ENCODE measurements at places on chromosomes 5 and 9. TPM values are rescaled to one million over a fixed set of nuclear protein-coding genes. Genes with fewer than 3 reads are reported as not detected.

Gene SLC23A1
- 1.1 TPM for total RNA-seq

Gene GFI1B
- 3.1 TPM for total RNA-seq

Gene NR2F1
- total RNA-seq = 8.9 TPM

GRCh38 chr9:114484854-114485443, 20.3 kb downstream of the WHRN start:
- H3K27ac ChIP-seq = no peak overlapping the region
- H3K27me3 ChIP-seq = no peaks in the 10 kb centered on the region
- no peak overlapping the region for H3K4me3 ChIP-seq
- H3K4me1 ChIP-seq = no peaks in the 10 kb centered on the region
- DNase-seq = no peak

DNA sequence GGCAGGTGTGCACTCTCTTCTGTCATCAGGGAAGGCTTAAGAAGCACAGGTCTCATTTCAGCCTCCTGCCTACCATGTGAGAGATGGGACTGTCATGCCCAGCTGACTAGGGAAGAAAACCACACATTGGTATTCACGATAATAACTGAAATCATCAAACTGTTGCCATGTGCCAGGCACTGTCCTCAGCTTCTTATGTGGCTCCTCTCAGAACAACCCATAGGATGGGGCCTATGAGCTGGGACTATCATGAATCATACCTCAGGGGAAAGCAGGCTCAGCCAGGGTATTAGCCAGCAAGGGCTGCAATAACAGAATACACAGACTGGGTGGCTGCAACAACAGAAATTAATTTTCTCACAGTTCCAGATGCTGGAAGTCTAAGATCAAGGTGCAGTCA, 3.3 kb downstream of the AFAP1L1 start:
- peaks cover 5% of the 10 kb centered on the region for H3K27me3 ChIP-seq
- H3K4me3 ChIP-seq = no peak overlapping the region
- peaks cover 27% of the 10 kb centered on the region for H3K4me1 ChIP-seq
- H3K27ac ChIP-seq = no peak overlapping the region
- no peak for DNase-seq

DNA sequence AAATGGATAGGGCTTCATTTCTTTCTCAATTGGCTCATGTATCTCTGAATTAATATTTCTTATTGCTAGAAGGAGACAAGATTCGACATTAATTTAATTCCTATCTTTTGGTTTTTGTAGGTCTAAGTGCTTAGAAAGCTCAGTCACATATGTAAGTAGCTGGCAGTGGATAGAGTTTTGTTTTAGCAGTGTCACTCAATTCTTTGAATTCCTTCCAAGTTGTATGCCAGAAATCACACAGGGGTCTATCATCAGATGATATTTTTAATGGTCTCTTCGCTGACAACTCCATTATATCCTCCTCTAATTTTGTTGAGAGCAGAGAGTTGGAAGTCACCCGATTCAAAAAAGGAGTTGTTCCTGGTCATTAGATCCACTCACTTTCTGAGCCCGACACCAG, 82.7 kb downstream of the AMBP start:
- H3K36me3 ChIP-seq = no peaks in the 10 kb centered on the region
- H3K4me3 ChIP-seq = no peak overlapping the region
- no peak for DNase-seq
- H3K27ac ChIP-seq = no peak overlapping the region
- H3K4me1 ChIP-seq = peaks cover 40% of the 10 kb centered on the region
